SHP77 treated with DMSO at 0.1 percent for 48 hours (cell line): ENCODE measurements at places on chromosomes 2 and 18.

DNA sequence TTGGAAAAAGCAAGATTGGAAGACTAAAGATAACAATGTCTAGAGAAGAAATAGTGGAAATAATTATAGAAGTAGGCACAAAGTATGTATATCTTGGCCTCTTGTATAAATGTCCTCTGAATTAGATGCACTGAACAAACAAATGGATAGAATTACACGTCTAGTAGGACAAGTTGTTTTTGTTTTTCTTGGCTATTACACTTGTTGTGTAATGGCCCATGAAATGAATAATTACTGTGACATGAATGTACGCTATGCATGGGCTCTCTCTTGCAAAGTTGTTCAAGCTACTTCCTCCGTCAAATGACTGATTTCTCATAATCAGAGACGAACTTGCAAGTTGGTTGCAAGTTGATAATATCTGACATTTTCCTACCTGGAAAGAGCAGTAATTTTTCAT is 126.2 kb downstream of the PDE1A start:
- no peak for DNase-seq

- no peak for DNase-seq
These were observed 283.3 kb downstream of the EIPR1 start for GRCh38 chr2:3094318-3094717.

- no peak for DNase-seq
These were observed 1473.8 kb upstream of the DDX18 start for GRCh38 chr2:116340690-116341089.

- DNase-seq, result no peak
These were observed 131.8 kb downstream of the MREG start for GRCh38 chr2:215881582-215881981.

DNA sequence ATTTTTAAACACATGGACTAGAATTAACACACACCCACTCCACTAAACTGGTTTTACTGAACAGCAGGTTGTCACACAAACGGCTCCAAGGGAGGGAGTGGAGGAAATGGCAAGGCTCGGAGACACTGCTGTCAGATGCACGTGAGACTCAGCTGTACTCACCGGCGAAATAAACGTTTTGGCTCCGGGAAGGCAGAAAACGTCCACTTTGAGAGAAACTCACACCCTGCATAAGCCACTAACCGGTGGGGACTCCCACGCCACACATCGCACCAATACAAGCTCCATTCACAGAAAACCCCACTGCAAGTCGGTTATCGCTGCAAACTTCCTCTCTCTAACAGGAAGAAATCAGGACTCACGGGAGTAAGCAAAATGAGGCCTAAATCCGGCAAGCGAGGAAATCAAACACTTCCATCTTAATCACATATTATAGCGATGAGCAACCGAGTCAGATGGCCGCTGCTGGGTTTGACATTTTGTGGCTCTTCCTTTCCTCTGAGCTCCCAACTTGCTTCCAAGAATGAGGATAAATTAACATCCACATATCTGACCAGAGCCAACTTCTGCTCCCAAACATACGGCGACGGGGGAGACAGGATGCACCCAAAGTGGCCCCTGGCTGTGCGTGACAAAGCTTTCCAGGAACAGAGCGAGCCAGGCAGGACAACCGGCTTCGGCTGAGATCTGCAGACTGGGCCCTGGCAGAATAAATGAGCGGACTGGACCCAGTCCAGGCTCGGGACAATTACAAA is 63.5 kb downstream of the HDAC4 start:
- DNase-seq, result no peak

DNA sequence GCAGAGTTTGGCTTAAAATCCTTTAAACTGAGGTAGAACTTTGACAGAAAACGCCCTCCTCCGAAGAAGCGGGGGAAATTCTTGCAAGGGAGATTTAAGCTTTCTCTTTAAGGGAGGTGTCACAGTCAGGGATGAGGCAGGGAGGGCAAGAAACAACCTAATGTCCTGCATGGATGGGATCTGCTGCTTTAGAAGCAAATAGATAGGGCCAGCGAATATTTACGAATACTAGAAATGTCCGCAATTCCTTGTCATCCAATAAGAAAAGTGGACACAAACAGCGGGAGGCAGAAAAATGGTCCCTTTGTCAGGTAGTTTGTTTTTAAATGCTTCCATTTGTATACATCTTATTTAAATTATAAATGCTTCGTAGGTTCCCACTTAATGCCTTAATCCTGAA is 12.0 kb downstream of the MEIS1 start:
- no peak for DNase-seq

- no peak for DNase-seq
These were observed 30.6 kb upstream of the RPRM start for GRCh38 chr2:153509133-153509532.

GRCh38 chr2:126857502-126857901 is 41.2 kb upstream of the TEX51 start:
- no peak for DNase-seq

- no peak for DNase-seq
These were observed 575.9 kb upstream of the ZEB2 start for GRCh38 chr2:145095641-145096435.
